ENCODE measurements at places on chromosomes 5 and 9.

DNA sequence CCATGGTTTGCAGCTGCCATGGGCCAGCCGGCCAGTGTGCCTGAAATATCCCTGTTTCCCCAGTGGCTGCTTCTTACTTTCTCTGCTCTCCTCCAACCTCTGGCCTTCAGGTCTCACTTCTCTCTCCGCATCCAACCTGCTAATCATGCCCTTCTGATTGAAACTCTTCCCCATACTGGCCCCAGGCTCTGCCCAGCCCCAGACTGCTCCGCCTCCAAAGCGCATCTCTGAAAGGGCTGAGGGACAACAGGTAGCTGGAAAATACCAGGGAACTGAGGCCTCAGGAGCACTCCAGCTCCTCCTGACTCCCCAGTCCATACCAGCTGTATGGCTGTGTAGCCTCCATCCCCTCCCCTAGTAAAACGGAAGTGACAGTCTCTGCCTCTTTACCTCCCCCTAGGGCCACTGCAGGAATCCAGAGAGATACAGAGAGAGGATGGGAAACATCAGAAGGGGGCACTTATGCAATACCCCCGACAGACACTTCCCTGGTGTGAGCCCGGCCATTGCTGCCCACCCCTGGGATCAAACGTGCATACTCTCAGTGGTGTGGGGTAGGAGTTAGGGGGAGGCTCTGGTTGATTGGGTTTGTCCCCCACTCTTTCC is 34.2 kb downstream of the PAX5 start:
- no peak for DNase-seq

GRCh38 chr5:176996780-176997179 is 9.8 kb downstream of the UIMC1 start:
- no peak for DNase-seq

GRCh38 chr9:7508516-7508915 is 291.1 kb downstream of the DMAC1 start:
- DNase-seq: no peak

DNA sequence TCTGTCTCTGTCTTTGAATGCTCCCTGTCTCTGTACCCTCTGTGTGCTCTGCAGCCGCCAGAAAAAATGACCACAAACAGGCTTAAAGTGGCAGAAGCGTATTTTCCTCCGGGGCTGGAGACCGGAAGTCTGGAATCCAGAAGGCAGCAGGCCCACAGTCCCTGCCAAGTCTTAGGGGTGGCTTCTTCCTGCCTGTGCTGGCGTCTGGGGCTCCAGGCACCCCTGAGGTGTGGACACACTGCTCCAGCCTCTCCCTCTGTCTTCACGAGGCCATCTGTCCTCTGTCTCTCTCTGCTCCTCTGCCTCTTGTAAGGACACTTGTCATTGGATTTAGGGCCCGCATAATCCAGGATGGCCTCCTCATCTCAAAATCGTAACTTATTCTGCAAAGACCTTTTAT is 298.4 kb upstream of the IRX4 start:
- no peak for DNase-seq

DNA sequence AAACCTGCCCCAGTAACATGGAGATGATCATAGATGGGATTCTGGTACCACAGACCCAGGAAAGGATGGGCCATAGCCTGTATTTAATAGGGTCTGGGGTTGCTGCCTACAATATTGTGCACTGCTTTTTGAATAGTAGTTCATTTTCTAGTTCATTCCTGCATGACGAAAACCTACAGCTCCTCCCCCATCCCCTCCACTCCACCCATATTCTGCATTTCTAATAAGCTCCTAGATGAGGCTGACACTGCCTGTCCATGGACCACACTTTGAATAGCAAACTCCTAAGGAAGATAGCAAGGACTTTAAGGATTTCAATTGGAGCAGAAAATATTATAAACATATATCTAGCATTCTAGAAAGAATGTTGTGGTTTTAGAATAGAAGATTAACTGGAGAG is 75.5 kb downstream of the ISOC1 start:
- no peak for DNase-seq

GRCh38 chr9:130426883-130427282 is 17.9 kb upstream of the ASS1 start:
- peak; percentile 43 for DNase-seq

DNA sequence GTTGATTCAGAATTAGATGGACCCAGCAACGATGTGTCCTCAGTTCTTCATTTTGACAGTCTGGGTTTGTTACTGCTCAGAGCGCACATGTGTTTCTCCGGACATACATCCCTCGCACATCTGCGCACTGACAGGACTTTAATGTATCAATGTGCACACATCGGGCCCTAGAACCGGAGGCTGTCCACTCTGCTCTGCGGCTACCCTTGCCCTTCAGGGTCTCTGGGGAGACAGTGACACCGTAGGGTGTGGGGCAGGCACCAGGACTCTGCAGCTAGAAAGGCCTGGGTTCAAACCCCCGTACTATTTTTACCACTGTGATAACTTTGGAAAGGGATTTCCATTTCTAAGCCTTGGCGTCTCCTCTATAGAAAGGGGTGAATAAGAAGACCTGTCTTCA is 23.5 kb upstream of the LPCAT1 start:
- DNase-seq: no peak

DNA sequence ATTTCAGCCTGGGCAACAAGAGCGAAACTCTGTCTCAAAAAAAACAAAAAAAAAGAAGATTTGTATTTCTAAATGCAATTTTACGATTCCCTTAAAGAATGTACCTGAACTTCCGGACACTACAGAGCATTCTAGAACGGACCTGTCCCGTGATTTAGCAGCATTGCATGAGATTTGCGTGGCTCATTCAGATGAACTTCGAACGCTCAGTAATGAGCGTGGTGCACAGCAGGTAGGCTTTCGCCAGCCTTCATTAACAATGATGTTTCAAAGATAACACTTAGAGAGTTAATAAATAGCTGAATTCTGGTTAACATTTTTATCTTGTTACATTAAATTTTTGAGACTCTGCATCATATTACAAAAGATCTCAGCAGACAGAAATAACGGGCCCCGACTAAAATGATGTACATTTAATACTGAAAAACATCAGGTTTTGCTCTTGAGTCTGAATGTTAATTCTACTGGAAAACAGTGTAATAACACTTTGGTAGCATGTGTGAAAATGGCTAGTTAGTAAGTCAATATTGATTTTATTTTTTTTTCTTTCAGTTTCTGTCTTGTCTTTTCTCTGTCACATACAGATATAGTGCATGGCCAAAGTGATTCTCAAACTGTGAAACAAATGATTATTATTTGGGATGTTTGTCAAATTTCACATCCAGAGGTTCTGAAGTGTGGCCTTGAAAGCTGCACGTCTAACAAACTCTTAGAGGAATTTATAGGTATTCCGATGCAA is 23.3 kb downstream of the CCNH start:
- DNase-seq: no peak

- DNase-seq: peak; percentile 5
Measured at GRCh38 chr9:27888661-27889295, 315.5 kb upstream of the C9orf72 start.

GRCh38 chr5:88807327-88807726 is 75.7 kb downstream of the MEF2C start:
- no peak for DNase-seq

DNA sequence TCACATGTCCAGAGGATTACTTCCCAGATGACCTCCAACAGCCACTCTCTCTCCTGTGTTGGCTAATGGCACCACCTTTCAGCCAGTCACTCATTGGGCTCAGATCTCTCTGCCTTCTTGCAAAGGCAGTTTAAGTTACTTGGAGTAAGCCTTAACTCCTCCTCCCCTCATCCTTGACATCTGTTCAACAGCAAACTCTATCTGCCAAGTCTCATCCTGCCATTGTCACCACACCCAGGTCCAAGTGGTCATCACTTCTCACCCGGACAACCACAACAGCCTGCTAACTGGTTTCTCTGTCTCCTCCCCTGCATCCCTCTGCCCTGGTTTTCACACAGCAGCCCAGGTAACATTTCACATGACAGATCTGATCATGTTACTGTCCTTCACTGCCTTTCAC is 58.5 kb downstream of the DCP2 start:
- no peak for DNase-seq

All from fibroblast of pulmonary artery (primary cell).